ENCODE measurements at places on chromosomes 12 and 14.

GRCh38 chr12:52812073-52812400 lies 1.9 kb downstream of the KRT4 start:
- DNase-seq = no peak

DNA sequence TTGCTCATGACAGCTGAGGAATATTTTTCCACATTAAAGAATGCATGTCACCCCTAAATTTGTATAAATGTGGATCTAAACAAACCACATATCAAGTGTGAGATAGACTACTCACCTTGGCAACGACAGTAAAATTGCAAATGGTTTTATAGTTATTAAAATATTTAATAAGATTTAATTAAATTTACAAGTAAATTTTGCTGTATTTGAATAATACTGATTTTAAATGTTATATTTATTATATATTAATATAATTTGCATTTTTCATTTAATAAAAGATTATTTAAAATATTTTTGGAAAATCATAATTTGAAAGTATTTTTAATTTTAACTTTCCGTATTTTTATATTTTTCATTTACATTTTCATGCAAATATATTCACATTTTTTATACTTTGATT lies 53.4 kb downstream of the SERPINA3 start:
- DNase-seq = no peak

DNA sequence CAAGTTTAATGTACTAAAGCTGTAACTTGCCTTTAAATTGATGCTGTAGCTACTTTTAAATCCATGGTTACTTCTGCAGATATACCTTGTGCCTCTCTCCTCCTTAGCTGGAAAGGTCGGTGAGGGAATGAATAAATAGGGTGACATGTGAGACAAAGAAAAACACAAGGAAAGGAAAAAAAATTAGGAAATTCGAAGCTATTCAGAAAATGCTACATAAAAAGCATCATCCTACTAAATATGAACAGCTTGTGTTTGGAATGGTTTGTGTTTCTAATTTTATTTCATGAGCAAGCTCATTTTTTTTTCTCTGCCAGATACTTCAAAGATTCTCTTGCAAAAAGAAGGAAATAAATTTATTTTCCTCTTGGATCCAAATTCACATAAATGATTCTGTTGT lies 186.3 kb upstream of the NUDT4 start:
- no peak for DNase-seq

- no peak for DNase-seq
Measured at GRCh38 chr12:106910202-106910601, 45.5 kb upstream of the TMEM263 start.

Measured in stimulated activated CD8-positive, alpha-beta memory T cell treated with anti-CD3 and anti-CD28 coated beads, Interleukin-4, amount 100 ng/mL, for 1 hour (primary cell).